ENCODE measurements at places on chromosomes 2 and 18.

DNA sequence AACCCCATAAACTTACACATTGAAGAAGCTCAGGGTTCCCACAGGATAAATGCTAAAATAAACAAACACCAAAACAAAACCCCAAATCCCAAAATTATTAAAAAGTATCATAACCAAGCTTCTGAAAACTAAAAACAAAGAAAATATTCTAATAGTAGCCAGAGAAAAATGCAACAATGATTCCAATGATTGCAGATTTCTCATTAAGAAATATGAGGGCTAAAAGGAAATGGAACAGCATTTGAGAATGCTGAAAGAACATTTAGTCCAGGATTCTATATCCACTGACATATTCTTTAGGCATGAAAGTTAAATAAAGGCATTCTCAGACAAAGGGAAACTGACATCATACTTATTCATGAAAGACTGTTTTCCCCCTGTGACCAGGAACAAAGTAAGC is 212.4 kb downstream of the SLC4A10 start:
- ATAC-seq, result no peak

DNA sequence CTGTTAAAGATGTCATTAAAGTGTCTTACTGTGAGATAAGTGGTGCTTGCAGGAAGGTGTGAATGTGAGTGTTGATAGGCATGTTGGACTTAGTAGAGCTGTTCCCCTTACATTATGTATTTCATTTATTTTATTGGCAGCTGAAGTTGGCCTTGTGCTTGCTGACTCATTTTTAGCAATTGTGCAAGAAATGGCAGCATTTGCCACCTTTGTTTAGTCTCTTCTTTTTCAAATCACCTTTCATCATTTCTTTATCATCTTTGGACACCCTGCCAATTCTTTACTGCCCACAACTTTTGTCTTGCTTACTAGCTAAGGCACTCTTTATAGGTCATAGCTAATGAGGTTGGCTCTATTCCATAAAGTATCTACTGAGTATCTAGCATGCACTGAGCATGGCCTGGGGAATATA is 130.3 kb upstream of the LYPD6 start:
- no peak for ATAC-seq

DNA sequence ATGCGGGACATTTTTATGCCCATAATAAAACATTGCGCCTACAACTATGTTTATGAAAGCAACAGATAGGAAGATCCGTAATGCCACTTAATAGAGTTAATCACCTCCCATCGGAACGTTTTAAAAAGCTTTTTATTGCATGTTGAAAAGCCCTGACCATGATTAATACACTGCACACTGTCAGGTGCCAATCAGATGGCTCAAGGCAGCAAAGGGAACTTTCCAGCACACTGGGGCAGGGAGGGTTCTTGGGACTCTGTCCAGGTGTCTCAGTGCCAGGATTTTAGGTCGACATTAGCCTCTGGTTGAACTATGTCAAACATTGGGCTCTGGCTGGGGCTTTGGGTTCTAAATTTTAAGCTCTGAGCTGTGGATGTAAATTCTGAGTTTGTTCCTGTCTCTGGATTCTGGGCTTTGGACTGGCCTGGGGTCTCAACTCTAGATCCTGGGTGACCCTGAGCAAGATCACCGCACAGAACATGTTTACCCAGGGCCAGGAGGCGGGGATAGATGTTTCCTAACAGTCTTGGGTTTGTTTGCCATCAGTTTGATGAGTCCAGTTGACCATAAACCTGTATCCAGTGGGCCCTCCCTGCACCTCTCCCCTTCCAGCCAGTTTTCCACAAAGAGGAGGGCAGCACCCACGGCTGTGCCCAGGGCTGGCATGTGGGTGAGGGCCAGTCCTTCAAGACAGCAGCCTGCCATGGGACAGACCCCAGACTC is 262.7 kb downstream of the ATAD2B start:
- ATAC-seq, result no peak

- no peak for ATAC-seq
Measured at GRCh38 chr18:63585988-63586387, 1.2 kb upstream of the SERPINB13 start.

DNA sequence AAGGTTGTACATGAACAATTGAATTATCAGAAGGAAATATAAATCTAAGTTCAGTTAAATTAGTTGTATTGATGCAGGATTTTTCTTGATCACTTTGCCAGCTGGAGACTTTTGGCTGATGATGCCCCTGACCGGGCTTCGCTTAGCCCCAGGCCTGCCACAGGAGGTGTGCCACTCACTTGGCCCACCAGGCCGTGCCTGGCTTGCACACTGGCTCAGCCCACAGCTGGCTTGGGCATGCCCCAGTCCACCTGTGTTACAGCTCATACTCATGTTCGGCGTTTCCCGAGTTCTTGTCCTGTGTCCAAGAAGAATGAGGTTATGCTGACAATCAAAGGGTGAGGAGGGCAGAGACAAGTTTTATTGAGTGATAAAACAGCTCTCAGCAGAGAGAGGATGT is 773.9 kb upstream of the FANCL start:
- ATAC-seq, result no peak

DNA sequence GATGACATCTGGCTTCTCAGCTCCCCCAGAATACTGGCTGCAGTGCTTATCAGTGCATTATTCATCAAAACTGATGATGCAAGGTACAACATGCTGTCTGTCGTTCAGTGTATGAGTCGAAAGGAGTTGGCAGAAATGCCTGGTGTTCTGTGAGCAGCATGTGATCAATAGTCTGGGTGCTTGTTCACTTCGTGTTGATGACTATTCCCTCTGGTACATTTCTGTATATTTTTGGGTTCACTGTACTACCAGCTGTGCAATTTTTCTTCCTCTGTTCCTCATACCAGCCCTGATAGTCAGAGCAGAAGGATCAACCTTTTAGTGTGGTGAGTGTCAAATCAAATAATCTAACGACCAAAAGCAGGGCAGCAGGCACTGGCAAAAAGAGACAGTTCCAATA is 59.0 kb upstream of the KLHL14 start:
- no peak for ATAC-seq

DNA sequence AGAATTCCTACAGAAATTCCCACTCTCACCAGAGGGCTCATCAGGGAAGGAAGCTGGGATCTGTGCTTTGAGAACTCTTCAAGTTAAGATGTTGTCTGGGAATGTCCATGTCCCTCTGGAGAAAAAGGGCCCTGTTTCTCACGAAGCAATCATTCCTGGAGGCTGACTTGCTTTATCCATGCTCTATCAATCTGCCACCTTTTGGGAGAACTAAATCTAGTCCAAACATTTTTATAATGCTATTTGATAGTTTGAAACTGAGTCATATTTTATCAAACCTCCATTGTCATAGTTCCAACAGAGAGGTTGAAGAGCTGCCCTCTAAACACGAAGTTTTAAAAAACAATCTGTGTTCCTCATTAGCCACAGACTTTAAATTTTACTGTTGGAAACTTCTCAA is 219.2 kb downstream of the MTX2 start:
- ATAC-seq, result no peak

- ATAC-seq, result peak; percentile 39
Measured at GRCh38 chr2:102434655-102435381, 11.9 kb downstream of the IL18RAP start.

DNA sequence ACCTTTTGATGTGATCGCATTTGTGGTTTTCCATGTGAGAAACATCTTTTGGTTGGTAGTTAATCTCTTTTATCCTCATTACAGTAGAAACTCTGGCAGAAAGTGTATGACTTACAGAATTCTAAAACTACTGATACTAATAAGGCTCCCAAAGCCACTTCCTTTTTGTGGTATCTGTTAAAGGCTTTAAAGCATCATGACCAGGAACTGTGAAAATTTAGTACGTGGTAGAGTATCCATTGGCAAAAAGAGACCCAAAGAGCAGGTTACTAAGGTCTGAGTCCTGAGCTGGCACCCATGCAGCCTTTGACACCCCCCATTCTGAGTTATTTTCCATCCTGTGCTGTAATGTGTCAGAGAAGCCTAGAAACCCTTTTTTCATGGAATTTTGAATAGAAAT is 94.5 kb downstream of the DPP4 start:
- ATAC-seq, result peak; percentile 56

DNA sequence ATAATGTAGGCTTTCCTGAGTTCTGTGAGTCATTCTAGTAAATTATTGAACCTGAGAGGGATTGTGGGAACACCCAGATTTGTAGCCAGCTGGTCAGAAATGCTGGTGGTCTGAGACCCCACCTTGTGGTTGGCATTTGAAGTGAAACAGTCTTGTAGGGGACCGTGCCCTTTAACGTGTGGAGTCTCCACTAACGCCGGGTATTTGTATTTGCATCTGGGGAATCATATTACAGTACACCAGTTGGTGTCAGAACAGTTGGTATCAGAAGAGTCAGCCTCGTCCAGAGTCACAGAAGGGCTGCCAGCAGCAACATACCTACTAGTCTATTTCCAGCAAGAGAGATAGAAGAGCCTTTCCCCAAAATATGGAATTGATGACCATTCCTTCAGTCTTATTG is 38.3 kb upstream of the PTPN4 start:
- ATAC-seq, result no peak

DNA sequence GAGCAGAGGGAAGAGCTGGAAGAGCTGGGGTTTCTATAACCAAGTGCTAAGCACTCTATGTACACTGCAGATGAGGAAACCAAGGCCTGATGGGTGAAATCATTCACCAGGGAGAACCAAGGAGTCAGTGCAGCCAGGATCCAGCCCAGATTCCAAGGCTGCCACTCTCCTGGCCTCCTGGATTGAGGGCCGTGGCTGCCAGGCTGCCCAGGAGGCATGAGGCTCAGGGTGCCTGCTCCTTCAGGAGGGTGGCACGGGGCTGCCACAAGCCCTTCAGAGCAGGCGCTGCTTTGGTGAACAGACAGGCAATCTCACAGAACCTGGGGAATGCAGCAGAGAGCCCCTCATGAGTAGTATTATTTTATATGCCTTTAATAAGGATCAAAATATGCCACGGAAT is 293.7 kb upstream of the HDAC4 start:
- ATAC-seq, result no peak

- no peak for ATAC-seq
Measured at GRCh38 chr2:69863298-69863697, 30.5 kb upstream of the SNRNP27 start.

- no peak for ATAC-seq
Measured at GRCh38 chr2:142416996-142417395, 286.2 kb upstream of the LRP1B start.

DNA sequence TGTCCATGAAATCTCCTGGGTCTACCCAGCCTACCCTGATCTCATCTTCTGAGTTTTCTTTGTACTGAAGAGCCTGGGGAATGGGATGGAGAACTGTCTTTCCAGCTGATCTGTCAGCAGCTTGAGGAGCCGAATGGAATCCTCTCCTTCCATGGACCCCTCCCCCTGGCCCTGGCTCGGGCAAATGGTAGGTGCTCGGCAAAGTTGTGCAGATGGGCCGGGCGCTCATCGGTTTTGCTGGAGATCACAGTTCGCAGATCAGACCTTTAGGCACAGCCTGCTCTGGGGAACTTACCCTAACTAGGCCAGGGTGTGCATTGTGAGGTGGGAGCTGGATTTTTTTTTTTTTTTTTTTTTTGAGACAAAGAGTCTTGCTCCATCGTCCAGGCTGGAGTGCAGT is 40.4 kb downstream of the LCT start:
- ATAC-seq, result no peak

DNA sequence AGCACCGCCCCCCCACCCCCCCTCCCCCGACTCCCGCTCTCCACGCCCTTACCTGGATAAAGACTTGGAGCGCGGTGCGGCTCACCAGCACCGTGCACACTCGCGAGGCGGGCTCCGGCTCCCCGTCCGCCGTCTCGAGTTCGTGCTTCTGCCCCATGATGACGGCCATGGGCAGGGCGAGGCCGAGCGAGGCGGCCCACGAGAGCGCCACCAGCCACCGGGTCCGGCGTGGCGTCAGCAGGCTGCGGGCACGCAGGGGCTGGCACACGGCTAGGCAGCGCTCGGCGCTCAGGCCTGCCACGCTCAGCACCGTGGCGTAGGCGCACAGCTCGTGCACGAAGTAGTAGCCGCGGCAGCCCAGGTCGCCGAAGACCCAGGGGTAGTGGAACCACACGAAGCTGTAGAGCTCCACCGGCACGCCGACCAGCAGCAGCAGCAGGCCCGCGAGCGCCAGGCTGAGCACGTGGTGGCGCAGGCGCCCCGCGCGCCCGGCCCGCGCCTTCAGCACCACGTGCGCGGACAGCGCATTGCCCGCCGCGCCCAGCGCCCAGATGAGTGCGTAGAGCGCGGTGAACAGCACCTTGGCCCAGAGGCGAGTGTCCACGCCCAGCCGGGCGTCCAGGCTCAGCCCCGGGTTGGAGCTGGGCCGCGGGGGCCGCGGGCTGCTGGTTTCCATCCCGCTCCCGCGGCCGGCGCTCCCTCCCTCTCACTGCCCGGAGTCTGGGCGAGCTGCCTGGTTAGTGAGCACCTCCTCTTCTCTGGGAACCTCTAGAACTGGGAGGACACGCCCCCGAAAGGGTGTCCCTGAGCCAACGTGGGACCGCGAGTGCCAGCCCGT is at the start of gene NTSR2:
Gene NTSR2 (minus strand): TSS at position 742 of the 838 bp plus-strand sequence. CDS start 66 bp downstream, at position 676.
- ATAC-seq, result peak; percentile 48

DNA sequence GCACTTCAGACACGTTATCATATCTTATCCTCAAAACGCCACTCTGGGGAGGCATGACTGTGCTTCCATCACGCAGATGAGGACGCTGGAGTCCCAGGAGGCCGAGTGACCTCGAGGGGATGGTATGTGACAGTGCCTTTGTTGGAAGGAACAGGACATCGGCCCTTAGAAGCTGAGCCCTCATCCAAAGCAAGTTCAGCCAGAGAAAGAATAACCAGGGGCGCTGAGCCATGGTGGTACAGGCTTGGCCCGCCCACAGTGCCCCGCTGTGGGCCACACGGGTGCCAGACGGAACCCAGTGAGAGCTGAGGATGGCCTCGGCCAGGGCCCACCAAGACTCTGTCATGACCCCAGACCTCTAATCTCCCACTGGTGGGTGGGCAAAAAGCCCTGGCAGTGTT is 31.3 kb downstream of the HS1BP3 start:
- ATAC-seq, result no peak

DNA sequence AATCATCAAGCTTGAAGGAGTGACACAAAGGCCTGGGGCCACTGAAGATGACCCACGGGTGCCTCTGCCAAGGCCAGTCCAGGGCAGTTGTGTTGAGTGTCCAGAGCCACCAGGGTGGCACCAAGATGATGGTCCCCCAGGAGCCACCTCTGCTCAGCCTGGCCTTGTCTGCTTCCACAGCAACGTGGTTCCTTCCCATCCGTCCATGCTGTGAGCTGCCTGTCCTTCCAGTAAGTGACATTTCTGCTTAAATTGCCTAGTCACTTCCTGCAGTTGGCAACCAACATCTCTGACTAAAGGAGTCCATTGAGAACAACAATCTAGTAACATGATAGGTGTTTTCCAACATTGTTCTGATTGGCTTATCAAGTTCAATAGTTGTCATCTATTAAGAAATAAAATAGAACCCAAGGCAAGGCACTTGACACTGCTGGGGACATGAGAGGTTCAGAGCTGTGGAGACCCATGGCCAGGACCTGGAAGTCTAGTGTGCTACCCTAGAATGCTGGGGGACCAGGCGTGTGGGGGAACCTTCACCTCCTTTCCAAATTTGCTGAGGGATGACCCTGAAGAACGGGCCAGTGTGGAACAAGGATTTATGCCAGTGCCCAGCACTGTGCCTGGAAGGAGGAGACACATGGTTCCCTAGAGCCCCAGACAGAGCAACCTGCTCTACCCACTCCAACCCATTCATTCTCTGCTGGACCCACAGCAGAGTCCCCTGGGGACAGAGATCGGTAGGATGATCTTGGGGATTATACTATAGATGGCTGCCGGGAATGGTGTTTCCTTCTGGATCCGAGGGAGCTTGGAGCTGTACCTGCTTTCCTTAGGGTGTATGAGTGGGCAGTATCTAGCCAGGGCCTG is 98.9 kb upstream of the EPC2 start:
- ATAC-seq, result peak; percentile 89
